ENCODE measurements at places on chromosomes 12 and 14. TPM values are rescaled to one million over a fixed set of nuclear protein-coding genes. Genes with fewer than 3 reads are reported as not detected.

DNA sequence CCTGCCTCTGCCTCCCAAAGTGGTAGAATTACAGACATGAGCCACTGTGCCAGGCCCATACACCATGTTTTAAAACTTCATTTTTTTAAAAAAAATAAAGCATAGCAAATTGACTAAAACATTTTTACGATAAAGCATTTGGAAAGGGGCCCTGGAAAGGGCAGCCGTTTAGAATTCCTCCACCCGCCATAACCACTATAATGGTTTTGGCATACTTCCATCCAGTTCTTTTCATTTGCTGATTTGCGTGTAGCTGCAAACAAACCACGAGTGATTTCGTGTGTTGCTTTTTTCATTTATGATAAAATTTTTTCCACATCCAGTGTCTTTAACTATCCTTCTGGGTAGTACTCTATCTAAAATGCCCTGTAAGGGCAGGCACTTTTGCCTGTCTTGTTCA lies 91.8 kb upstream of the RIN3 start:
- no peak for DNase-seq

GRCh38 chr14:32984241-32984930 lies 45.7 kb downstream of the NPAS3 start:
- no peak for DNase-seq

GRCh38 chr12:74890237-74890599 lies 319.4 kb downstream of the KCNC2 start:
- no peak for DNase-seq

NANOG gene
- polyA plus RNA-seq: 0.11 TPM

CCDC197 gene
- not detected for polyA plus RNA-seq

CLEC1A gene
- polyA plus RNA-seq: 4.0 TPM

GPR68 gene
- 2.4 TPM for polyA plus RNA-seq

KLRC3 gene
- polyA plus RNA-seq: 0.47 TPM

Data from right renal cortex interstitium (tissue), 3 donors.